NCI-H2227 treated with DMSO at 0.1 percent for 48 hours (cell line): ENCODE measurements at places on chromosomes 3 and 15.
A peak's percentile ranks its signal among the peaks of the same experiment; 100 is the strongest.

DNA sequence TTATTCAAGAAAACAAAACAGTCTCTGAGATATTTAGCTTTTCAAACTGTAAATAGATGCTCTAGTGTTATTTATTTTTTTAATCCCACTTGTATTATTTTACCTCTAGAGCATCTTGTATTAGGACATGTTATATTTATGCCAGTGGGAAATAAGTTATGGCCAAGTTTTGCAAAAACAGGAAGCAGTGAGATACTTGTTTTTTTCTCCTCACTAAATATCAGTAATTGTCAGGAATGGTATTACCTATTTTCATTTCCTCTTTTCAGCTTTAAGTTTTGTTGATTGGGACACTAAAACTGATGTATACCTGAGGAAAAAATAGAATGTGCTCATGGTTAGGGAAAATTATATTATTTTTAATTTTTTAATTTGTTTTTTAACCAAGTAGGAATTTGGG is 8.6 kb upstream of the IL20RB start:
- no peak for DNase-seq

DNA sequence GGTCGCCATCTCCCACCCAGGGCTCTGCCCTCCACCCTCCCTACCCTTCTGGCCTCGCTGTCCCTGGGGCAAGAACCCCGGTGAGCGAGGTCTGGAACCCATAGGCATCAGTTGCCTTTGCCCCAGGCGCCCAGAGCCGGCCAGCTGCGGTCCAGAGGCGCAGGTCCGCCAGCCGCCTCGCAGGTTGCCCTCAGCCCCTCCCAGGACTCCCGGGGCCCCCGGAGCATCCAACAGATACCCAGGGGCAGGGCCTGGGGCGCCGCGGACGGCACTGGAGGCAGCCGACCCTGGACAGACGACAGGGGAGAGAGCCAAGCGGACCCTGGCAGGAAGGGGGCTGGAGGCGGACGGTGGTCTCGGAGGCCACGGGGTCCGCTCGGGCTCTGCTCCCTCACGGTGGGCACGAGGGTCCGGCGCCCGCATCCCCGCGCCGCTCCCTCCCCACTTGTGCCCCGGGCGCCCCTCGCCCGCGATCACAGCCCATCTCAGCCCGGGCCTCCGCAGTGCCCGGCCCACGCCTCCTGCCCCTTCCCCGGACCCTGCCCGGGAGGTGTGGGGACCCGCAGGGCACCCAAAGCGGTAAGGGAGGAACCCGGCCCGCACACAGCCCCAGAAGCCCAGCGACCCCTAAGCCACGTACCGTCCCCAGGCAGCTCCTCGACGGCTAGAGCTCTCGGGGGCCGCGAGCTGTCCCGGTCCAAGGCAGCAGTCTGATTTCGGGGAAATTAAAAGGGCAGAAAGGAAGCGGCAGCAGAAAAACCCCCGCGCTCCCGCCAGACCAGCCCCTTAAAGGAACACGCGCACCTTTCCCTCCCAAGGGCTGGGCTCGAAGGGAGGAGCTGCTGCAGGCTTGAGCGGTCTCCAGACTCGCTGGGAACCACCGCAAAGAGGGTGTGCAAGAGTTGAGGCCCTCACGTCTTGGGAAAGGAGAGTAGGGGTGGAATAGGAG is at the start of gene HAPLN3:
Gene HAPLN3 (minus strand): TSS at position 726 of the 949 bp plus-strand sequence. CDS start 8,246 bp downstream, outside the sequence.
- DNase-seq, result no peak

DNA sequence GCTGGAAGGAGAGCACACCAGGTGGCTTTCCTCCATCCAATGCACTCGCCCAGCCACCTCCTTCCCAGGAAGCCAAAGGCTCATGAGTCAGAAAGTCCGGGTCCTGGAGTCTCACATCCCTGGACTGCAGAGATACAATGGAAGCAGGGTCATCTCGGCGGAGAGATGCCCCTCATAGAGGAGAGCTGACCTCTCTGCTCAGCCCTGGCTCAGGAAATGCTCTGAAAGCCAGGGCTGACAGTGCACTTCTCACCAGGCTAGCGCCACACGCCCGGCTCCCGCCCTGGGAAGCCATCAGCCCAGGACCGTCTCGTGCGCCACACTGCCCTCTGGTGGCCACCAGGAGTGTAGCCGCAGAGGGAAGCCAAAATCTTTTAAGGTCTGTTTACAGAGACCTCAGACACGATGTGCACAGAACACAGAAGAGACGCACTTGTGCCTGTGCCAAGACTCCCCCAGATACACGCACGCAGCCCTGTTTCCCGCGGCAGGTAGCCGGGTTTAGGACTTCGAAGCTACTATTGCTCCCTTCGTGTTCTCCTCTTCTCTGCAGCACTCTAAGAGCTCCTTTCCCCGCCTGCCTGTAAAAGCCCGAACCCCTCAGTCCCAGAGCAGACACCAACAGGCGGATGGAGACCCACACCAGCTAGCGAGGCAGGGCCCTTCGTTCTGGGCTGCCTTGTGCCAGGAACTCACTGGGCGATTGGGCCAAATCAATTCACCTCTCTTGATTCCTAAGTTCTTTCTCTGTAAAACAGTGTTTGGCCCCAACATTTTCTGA is 9.7 kb downstream of the NTRK3 start:
- DNase-seq, result peak; percentile 11

GRCh38 chr15:67641453-67641852 is 99.0 kb downstream of the MAP2K5 start:
- no peak for DNase-seq
